Stimulated activated CD8-positive, alpha-beta memory T cell treated with anti-CD3 and anti-CD28 coated beads, Interleukin-15, amount 100 ng/mL, for 1 hour (primary cell): ENCODE measurements at places on chromosomes 6 and 20.

DNA sequence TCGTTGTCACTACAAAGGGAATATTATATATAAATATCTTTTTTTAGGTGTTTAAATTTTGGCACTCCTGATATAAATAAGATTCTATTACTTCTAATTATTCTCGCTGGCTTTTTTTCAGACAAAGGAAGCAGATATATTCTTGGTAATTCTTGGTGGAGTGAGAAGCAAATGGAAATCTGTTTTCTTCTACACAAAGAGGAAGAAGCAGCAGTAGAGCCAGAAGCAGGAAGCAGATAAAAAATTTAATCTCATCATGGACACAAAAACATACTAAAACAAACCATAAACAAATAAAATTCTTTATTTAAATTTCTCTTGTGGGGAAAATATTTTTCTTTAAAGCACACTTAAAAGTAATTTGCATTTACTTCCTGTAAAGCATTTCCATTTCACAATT lies 3.7 kb upstream of the KIAA0319 start:
- DNase-seq = no peak

DNA sequence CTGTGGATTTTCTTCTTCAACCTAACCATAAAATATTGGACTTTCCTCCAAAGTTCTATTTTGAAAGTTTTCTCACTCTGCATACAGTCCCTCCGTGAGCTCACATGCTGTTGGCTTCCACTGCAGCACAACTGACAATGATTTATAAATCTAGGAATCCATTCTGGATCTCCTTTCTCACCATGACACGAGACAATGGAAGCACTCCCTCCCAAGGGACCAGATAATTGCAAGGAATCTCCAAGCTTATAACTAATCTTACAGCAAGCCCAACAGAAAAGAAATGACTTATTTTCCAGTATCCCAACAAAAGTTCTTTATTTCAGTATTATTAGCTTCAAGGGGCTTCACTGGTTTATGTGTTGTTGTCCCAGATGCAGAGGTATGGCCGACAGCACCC lies 729.0 kb downstream of the RFPL4B start:
- DNase-seq = no peak

DNA sequence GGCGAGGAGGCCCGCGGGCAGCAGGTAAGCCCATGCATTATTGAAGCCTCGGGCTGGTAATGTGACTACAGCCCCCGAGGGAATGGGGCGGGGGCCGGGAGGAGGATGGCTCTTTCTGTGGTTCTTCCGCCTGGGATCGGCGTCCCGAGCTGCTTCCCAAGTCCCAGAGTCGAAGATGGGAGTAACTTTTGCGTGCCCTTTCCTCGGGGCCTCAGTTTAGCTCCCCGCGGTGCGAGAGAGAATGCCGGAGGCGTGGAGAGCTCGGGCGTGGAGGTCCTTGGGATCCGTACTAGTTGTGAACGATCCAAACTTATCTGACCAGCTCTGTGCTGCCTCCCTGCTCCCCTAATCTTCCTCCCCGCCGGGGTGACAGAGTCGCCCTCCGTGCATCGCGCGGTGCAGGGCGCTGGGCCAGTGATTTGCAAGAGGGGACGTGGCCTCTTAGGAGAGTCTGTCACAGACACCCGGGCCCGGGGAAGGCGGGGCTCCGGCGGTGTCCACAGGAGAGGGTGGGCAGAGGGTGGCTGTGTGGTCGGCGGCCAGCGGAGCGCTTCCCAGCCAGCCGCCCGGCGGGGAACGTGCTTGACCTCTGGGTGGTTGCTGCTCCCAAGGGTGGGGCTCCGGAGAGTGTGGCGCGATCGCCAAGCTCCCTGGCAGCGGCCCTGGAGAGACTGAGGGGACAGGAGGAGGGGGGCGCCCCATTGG lies 815 bp downstream of the UTRN start:
- DNase-seq = no peak

DNA sequence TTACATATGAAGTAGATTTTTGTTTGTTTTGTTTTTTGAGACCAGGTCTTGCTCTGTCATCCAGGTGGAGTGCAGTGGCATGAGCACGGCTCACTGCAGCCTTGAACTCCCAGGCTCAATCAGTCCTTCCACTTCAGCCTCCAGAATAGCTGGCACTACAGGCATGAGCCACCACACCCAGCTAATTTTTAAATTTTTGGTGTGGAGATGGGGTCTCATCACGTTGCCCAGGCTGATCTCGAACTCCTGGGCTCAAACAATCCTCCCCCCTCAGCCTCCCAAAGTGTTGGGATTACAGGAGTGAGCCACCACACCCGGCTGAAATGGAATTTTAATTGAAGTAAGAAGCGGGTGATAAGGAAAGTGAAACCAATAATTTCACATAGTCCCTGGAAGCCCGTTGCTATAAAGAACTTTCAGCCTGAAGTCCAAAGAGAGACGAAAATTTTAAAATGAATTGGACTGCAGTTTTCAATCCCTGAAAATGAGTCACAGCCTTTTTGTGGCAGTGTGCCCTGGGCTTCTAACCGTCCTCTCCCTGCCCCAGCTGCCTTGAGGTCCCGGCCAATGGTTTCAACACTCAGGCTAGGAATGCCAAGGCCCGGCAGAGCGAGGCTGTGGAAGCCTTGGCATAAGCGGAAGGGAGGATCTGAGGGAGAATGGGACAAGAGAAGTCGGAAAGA lies 757 bp downstream of the RAET1E start:
- DNase-seq = no peak

DNA sequence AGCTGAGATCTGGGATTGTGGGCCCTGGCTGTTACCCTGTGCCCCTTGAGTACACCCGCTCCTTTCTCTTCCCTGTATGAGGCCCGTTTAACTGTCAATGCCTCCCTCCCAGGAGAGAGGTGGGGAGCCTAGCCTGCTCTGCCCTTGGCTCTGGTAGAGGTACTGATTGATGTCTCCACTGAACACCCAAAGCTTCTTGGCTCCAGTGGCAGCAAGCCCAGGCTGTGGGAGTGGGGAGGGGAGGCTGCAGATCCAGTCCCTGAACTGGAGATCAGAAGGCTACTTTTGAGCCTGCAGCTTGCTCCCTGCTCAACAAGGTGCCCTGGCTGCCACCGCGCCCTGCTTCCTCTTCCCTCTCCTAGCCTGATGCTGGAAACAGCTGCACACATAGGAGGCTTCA lies 7.5 kb downstream of the LRRC73 start:
- DNase-seq = no peak

DNA sequence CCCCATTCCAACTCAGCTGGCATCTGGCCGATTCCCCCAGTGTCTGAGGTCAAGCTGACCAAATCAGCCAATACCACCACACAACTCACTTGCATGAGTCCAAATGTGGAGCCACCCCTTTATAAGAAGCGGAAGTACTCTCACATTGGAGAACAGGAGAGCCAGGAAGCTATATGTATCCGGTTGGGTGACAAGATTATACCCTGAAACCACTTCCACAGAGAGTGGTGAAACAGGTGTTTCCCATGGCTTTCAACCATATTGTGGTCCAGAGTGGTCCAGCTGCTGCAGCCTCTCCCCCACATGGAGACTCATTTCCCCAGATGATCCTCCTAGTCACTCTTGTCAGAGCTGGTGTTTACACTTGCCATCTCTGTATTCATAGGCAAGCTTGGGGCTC lies 24.0 kb upstream of the SERINC1 start:
- DNase-seq = no peak

GRCh38 chr6:108737594-108738546 lies 110.4 kb upstream of the ARMC2 start:
- no peak for DNase-seq

- DNase-seq = no peak
These were observed 54.6 kb downstream of the ARHGAP18 start for GRCh38 chr6:129655334-129655733.
